NCI-H446 (cell line): ENCODE measurements at places on chromosomes 7 and 10.

DNA sequence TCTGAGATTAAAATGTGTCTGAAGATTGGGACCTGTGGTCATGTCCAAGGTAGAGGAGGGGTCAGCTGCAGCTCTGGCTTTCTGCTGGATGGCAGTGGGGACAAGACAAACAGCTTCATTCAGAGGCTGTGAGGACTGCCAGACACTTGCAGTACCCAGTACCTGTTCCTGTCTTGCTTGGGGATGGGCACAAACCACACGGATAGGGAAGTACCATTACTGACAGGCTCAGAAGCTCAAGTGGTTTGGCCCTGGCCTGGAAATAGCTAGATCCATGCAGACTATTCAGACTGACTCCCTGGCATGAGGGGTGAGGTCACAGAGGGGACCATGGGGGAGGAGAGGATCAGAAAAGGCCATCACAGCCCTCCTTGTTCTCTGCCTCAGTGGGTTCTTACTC lies 56.0 kb upstream of the COMTD1 start:
- no peak for DNase-seq

GRCh38 chr10:117000580-117000979 lies 4.4 kb downstream of the SHTN1 start:
- DNase-seq, result no peak

DNA sequence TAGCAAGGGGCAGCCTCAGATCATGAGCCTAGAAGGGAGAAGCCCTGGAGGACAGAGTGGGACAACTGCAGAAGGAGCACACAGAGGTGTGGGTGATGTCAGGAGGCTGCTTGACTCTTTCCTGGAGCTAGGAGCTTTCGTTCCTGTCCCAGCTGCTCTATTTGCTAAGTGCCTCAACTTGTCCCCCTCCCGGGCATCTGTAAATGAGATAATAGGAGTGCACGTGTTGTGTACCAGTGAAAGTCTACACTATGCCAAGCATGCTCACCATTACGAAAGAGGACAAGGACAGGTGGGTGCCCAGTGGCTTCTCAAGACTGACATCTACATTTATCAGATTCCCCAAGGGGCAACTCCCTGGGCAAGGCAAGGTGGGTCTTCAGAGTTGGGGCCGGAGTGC lies 162.7 kb downstream of the KCNMA1 start:
- no peak for DNase-seq

DNA sequence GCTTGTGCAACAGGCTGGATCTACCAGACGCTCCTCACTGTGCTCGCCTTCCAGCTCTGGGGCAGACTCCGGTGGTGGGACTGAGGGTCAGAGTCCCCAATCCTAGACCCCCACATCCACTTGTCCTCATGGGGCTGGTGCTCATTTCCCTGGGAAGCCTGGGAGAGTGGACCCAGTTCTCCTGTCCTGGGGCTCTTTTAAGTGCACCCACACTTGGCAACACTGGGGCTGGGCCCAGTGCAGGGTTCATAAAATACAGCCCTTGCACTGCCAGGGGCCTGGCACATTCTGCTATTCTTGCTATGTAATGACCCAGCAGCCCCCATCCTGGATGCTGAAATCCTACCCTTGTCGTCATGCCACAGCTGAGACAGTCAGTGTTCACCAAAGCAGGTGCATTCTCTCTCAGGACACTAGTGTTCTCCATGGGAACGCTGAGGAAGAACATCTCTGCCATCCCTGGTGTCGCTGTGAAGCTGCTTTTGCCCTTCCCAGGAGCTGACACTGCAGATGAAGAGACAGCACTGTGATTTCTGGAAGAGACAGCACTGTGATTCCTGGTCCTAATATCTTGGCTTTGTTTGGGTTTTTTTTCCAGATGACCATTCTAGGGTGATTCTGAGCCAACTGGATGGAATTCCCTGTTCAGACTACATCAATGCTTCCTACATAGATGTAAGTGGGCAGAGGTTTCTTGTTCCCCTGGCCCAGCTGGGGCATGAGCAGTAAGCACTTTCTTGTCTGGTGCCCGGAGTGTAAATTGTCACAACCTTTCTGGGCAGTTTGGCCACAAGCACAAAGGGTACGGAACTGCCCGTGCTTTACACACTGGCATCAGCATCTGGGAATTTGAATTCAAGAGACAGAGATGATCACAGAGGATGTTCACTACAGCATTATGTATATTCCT lies 65.6 kb downstream of the MKI67 start:
- DNase-seq, result no peak

DNA sequence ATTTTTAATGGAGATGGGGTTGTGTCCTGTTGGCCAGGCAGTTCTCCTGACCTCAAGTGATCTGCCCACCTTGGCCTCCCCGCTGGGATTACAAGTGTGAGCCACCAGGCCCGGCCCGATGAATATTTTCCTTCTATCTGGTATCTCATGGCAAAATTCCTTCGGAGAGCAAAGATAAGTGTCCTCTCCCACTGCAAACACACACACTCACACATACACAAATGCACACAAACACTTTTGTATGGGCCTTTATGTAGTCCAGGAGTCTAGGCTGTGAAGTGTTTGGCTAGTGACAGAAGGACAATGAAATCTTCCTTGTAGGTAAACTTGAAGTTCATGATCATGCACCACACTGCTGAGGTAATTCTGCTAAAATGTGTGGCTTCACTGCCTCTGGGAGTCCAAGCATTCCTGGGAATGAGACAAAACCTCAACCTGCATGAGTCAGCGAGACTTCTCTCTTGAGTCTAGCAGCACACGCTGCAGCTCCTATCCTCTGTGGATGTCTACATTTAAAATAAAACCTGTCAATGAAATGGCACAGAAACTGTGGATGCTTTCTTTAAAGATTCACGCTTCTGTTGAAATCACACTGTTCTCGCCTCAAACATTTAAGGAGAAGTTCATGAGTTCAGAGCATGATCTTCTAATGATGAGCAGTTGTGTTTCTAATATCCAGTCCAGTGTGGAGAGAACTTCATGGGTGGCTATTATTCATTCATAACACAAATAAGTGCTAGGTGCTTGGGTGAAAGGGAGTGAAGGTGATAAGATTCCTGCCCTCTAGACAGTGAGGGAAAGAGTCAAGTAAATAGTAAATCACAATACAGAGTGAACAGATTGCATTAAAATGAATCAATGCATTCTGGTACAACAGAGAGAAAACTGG lies 96.5 kb downstream of the NRP1 start:
- no peak for DNase-seq

DNA sequence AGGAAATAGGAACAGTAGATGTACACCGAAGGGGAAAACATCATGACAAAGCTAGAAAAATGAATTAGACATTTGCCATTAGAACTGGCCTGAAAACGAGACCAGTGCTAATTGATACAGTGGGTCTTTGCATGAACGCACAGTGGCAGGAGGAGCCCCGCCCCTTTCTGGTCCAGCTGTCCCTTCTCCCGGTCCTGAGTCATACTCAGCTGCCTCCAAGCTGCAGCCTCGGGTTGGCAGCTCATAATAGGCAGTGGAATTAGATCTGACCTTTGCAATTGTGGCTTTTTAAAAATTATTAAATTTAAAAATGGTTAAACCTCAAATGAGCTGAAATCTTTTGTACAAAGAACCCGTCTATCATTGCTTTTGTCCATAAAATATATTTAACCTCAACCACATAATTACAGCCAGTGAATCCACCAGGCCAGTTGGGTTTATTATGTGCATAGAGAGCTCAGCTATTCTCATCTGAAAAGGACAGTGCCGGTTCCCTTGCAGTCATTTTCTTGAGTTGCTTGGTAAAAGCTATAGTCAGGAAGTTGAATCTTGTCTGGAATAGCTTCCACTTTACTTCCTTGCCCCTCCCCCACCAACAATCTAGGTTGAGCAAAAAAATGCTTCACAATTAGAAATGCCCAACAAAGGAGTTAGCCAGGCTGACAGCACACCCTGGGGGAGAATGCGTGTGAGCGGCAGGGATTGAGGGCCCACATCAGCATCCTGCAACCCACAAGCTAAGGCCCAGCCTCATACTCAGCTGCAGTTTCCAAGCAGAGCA lies 147.1 kb downstream of the BUB3 start:
- DNase-seq, result no peak

- DNase-seq, result peak; percentile 95
These were observed 125.7 kb upstream of the ZNF438 start for GRCh38 chr10:31157123-31158010.

- no peak for DNase-seq
These were observed 65.0 kb downstream of the ZEB1 start for GRCh38 chr10:31383810-31384588.

- no peak for DNase-seq
These were observed 54.4 kb downstream of the MTPAP start for GRCh38 chr10:30294476-30295240.

GRCh38 chr10:988667-989545 lies 672 bp downstream of the GTPBP4 start:
- no peak for DNase-seq

DNA sequence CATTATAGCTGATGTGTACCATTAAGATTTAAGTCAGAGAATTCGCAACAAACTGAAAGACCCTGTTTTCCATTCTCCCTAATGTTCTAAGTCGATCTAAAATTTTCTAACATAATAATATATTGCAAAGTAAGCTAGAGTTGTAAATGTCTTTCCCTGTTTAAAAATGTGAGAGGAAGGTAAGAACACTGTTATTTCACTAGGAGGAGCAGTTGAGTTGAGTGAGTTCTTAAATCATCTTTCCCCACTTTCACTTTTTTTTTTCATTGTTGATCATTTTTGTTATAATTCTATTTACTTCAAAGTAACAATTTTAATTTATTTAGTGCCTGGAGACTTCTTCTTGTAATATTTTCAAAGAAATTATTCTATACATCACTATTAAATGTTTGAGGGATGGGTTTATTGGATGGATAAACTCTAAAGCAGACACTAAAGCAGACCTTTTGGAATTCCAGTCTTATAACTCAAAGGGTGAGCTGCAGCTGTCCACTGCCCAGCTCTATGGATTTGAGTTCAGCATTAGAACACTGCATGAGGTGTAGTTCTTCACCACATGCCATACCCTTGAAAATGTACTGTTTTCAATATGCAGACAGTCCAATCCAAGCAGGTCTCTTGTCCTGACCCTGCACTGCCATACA lies 181.3 kb upstream of the FZD1 start:
- DNase-seq, result peak; percentile 36

GRCh38 chr7:156816943-156817572 lies 75.9 kb downstream of the LMBR1 start:
- no peak for DNase-seq

DNA sequence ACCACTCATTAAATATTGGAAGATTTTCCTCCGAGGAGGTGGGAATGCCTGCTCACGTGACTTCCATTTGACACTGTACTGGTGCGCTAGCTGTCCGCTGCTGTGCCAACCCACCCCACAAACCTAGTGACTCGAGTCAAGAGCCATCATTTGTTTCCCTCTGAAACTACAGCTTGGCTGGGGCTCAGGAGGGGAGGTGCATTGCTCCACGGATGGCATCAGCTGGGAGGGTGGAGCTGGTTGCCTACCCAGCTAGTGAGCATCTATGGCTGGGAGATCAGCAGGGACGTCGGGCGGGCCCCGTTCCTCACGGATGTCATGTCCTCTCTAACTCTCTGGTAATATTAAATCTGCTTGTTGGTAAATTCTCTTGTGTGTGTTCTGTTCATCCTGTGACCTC lies 9.5 kb upstream of the FOXL3 start:
- no peak for DNase-seq

GRCh38 chr10:60894786-60895185 lies 49.2 kb downstream of the RHOBTB1 start:
- DNase-seq, result no peak

DNA sequence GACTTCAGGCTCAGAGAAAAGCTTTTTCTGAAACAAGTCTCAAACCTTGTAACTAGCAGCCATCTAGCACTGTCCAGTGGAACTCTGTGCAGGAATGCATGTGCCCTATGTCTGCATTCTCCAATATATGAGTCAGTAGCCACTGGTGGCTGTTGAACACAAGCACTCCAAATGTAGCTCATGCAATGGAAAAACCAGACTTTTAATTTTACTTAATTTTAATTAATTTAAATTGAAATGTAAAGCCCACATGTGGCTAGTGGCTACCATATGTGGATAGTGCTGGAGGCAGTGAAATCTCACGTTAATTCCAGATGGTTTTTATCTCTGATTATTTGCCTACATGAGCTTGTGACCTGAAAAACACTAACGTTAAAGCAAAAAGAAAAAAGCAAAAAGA lies 225.1 kb downstream of the GATA3 start:
- no peak for DNase-seq

- no peak for DNase-seq
These were observed 31.9 kb downstream of the LIPJ start for GRCh38 chr10:88618496-88618895.

DNA sequence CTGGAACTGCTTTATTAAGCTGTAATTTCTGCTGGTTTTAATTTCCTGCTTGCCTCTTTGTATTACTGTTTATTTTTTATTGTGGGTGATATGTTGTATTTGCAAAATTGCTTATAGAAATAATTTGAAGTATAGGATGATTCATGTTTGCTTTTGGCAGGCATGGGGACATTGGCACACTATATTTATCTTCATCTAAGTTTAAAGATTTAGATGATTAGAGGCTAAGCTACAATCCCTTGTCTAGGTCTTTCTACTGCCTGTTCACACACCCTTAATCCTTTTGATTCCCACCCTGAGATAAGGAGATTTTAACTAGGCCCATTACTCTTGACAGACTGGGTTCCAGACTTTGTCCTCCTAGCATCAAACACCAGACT lies 182.8 kb upstream of the KAT6B start:
- DNase-seq, result no peak

DNA sequence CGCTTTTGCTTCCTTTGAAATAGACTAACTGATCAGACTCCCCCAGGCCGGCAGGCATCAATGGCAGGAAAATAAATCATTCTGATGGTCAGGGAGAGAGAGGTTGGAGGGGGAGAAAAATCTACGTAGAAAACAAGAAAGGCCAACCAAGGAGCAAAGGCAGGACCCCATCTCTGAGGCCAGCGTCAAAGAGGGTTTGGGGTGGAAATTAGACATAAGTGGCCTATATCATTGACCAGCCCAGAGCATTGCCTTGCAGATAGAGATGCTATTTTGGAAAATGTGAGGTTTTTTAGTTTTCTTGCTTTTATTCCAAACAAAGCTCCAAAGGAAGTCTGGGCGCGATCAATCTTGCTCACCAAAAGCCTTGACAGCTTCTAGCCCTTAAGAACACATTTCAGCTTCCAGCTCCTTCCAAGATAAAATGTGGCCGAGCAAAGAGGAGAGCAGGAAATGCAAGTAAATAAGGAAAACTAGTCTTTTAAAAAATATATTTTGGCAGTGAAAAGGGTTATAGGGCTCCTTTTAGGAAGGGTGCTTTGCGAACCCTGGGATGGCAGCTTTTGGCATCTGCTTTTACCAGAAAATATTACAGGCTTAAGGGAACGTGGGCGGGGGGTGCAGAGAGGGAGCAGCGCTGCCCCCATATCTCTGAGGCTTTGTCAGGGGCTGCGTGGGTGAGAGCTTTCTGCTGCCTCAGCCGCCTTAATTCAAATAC lies 2.0 kb upstream of the HOXA2 start:
- no peak for DNase-seq

GRCh38 chr7:53050433-53050832 lies 15.0 kb downstream of the POM121L12 start:
- no peak for DNase-seq

- peak; percentile 15 for DNase-seq
These were observed 20.0 kb downstream of the CUBN start for GRCh38 chr10:17109475-17110207.
